ENCODE measurements at places on chromosomes 1 and 21.

- DNase-seq: no peak
These were observed 5.1 kb downstream of the SPSB1 start for GRCh38 chr1:9297831-9298230.

GRCh38 chr1:228280106-228280901, 72.5 kb downstream of the OBSCN start:
- no peak for DNase-seq

DNA sequence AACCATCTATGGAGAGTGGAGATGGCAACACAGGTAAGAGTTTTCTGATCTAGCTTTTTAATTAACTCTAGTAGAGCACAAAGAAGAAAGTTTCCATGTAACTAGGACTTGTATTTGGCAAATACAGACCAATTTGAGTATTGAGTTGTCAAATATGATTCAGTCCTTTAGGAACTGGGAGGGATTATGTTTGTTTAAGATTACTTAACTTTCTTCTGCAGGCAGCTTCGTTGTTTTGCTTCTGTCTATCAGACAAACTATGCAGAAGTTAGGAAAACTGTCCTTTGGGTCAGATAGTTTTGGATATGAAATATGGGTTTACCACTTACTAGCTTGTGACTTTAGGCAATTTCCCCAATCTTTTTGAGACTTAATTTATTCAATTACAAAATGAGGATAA, 111.8 kb downstream of the POU2F1 start:
- DNase-seq: no peak

DNA sequence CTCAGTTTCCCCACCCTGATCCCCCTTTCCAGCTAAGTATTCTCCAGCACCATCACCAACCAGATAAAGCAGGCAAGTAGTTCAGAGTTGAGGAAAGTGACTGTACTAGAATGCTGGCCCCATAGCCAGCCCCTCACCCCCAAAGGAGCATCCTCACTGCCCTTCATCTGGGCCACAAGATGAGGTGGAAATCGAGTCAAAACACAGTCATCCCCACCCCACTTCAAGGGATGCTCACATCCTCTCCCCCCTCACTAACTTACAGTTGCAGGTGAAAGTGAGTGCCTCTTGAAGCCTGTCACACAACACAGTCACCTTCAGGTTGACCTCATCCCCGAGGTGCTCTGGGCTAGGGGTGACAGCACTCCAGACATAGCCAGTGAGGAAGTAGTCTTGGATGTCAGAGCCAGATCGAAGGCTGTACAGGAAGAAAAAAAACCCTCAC, 30.4 kb downstream of the PIK3C2B start:
- DNase-seq: no peak

GRCh38 chr1:91283421-91283726, 121.3 kb downstream of the HFM1 start:
- DNase-seq: no peak

GRCh38 chr1:218488531-218488930, 143.4 kb downstream of the TGFB2 start:
- no peak for DNase-seq

GRCh38 chr1:19257178-19257914, 5.7 kb downstream of the MRTO4 start:
- DNase-seq: no peak

- no peak for DNase-seq
These were observed 16.6 kb downstream of the DEGS1 start for GRCh38 chr1:224199679-224200078.

DNA sequence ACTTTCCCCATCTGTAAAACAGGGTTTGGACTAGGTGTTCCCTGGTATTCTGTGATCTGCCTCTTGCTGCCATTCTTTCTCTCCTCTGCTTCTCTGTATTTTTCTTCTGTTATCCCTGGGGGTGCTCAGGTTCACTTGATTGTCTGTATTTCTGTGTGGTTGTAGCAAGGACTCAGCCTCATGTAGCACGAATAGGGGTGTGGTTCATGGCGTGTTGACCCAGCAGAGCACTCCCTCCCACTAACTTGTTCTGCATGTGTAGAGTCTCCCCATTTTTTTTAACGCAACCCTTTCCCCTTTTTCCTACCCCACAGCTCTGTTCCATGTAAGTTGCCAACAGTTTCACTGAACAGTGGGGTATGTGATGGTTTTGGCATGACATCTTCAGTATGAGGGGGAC, 1.2 kb upstream of the BNIPL start:
- no peak for DNase-seq

GRCh38 chr1:183946320-183946613, 91.3 kb downstream of the COLGALT2 start:
- no peak for DNase-seq
